Osteocyte (in vitro differentiated cells): ENCODE measurements at places on chromosomes 1 and 21. TPM values are rescaled to one million over a fixed set of nuclear protein-coding genes. Genes with fewer than 3 reads are reported as not detected.

DNA sequence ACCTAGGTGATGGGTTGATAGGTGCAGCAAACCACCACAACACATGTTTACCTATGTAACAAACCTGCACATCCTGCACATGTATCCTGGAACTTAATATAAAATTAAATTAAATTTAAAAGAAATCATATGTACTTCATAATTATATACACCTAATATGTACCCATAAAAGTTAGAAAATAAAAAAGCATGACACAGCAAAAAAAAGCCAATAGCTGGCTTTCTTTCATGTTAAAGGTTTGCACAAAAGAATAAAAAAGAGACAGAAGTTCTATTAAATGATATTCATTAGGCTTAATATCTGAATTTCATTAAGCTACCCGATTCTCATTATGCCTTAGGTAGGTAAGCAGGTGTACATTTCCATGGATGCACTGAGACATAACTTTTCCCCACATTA lies 5.2 kb upstream of the PRMT6 start:
- DNase-seq: no peak

DNA sequence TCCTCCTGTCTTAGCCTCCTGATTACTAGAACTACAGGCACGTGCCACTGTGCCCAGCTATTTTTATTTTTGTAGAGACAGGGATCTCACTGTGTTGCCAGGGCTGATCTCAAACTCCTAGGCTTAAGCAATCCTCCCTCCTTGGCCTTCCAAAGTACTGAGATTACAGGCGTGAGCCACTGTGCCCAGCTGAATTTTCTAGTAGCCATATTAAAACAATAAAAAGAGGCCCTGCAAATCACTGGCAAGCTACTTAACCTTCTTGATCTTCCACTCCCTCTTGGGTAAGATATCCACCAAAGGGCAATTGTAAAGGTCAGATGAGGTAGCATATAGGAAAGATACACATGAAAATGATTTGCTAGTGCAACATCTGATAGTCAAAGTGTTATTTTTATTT lies 65.6 kb upstream of the SRSF10 start:
- DNase-seq: no peak

- no peak for DNase-seq
Observed at GRCh38 chr1:41648230-41648629, 163.7 kb upstream of the EDN2 start.

GRCh38 chr1:27669876-27670275 lies 2.1 kb downstream of the IFI6 start:
- no peak for DNase-seq

DNA sequence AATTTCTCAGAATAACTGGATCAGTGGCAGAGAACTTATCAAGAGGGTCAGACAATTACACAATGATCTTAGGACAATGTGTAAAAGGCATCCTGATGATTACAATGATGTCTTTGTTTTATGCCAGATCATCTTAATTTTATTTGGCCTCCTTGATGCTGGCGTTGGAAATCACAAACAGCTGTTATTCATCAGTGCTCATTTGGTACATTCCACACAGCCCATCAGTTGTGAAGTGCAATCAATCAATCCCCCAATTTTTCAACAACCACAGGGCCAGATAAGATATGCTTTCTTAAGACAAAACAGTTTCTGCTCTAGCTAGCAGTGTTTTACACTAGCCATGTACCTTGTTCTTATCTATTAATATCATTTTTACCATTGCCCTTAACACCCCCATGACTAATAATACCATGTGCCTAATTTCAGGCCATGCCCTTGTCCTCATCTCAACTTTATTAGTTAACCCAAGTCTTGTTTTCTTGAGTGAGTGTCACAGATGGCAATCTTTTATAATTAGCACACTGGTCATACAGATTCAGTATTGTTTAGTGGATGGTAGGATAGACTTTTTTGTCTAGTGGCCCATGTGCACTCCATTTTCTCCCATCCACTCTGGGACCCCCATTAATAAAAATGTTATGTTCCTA lies 40.8 kb upstream of the COL24A1 start:
- DNase-seq: no peak

DNA sequence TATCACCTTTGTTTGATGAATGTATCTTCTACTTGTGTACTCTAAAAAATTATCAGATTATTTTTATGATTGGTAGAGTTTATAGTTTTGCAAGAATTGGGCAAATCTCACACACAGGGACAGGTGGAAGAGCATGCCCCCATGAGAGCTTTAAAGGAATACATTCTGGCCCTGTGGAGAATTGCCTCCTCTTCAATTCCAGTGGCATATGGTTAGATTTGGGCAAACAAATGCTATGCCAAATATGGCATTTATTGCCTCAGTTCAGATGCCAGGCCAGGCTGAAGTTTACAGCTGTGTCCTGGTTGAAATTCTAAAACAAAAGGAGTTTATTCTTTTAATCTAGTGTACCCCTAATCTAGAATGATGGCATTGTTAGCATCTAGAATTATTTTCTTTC lies 162.4 kb upstream of the CACYBP start:
- DNase-seq: no peak

- DNase-seq: no peak
Observed at GRCh38 chr1:67338642-67339041, 31.0 kb downstream of the IL12RB2 start.

DNA sequence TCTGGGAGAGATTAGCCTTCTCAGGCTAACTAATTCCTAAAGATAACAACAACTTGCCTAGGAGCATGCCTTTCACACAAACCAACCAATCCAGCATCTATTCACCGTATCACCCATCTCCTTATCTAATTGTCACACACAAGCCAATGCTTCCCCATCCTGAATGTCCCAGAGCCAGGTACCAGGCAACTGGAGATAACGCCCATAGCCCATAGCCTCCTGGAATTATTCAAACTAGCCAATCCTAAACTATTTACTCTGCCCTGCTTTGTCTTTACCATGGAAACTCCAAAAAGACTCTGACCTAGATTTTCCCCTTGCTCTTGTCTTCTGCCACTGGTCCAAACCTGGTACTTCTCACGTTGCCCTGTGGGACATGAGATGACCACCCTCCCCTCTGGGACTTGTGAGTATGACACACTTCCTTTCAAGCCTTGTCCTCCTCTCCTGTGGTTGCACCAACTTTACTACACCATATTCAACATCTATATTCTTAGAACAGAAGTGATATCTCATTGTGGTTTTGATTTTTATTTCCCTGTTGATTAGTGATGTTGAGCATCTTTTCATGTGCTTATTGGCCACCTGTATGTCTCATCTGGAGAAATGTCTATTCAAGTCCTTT lies 8.8 kb upstream of the ATG4C start:
- no peak for DNase-seq

DNA sequence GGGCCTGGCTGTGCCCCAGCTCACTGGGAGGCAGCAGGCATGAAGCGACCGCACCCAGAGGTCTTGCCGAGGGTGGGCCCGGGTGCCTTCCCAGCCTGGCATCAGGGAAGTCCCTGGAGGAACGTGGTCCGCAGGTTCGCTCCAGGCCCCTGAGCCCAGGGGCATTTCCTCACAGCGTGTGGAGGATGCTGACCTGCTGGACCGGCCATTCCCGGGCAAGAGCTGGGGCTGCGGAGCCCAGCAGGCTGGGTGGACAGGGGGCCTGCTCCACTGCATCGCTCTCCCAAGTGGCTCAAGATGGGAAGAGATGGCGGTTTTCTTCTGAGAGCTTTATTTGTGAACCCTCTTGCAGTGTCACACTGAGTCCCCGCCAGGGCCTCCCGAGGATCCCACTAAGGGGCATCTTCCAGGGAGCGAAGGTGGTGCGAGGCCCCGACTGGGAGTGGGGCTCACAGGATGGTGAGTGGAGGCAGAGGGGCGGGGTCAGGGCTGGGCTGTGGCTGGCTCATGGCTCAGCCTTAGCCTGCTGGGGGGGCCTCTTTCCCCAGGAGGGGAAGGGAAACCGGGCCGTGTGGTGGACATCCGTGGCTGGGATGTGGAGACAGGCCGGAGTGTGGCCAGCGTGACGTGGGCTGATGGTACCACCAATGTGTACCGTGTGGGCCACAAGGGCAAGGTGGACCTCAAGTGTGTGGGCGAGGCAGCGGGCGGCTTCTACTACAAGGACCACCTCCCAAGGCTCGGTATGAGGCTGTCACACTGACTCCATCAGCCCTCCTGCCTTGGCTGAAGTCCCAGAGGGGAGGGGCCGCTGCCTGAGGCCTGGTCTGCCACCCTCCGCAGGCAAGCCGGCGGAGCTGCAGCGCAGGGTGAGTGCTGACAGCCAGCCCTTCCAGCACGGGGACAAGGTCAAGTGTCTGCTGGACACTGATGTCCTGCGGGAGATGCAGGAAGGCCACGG lies 7.2 kb upstream of the MMP23B start:
- no peak for DNase-seq

DNA sequence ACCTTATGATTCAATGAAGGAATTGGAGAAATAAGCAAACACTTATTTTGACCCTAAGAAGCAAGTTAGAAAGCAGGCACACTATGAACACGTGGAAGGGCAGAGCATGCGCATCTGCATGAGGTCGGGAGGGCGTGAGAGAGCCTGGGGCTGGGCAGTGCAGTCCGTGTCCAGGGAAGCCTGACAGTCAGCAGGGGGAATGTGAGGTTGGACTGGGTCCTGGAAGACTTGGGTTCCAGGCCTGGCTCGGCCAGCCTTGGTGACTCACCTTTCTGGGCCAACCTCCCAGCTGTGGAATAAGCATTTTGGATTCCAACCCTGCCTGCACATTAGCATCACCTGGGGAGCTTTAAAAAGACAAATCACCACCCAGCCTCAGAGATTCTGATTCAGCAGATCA lies 26.6 kb upstream of the LMX1A start:
- DNase-seq: no peak

GRCh38 chr1:207983044-207983635 lies 72.2 kb upstream of the CD34 start:
- peak; percentile 46 for DNase-seq

- DNase-seq: no peak
Observed at GRCh38 chr1:63134501-63135173, 187.7 kb upstream of the FOXD3 start.

DNA sequence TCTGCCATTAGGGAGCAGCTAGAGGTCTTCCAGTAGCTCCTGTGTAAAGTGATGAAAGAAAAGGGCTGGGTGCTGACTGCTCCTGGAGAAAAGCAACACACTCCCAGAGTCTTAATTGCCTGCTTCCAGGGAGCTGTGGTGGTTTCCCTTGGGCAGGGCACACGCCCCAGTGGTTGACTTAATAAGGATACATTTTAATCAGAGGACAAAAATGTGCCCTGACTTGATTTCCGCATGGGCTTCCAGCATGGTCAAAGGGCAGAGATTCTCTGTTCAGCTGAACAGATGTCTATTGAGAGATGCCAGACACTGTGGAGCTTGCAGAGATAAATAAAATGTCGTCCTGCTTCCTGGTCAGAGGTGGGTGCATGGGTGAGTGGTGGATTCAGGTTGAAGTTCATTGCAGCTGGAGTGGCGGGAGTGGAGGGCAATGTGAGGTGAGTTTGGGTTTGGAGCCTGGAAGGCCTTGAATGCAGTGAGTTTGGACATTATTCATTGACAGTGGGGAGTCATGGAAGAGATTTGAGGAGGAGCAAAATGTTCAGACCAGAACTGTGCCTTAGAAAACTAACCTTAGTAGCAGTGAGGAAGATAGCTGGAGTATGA lies 16.0 kb downstream of the QSOX1 start:
- no peak for DNase-seq

- DNase-seq: no peak
Observed at GRCh38 chr1:221989741-221990140, 247.9 kb upstream of the DUSP10 start.

- no peak for DNase-seq
Observed at GRCh38 chr1:43441166-43441893, 12.4 kb downstream of the HYI start.

GRCh38 chr1:192839162-192840066 lies 30.6 kb downstream of the RGS2 start:
- no peak for DNase-seq

DNA sequence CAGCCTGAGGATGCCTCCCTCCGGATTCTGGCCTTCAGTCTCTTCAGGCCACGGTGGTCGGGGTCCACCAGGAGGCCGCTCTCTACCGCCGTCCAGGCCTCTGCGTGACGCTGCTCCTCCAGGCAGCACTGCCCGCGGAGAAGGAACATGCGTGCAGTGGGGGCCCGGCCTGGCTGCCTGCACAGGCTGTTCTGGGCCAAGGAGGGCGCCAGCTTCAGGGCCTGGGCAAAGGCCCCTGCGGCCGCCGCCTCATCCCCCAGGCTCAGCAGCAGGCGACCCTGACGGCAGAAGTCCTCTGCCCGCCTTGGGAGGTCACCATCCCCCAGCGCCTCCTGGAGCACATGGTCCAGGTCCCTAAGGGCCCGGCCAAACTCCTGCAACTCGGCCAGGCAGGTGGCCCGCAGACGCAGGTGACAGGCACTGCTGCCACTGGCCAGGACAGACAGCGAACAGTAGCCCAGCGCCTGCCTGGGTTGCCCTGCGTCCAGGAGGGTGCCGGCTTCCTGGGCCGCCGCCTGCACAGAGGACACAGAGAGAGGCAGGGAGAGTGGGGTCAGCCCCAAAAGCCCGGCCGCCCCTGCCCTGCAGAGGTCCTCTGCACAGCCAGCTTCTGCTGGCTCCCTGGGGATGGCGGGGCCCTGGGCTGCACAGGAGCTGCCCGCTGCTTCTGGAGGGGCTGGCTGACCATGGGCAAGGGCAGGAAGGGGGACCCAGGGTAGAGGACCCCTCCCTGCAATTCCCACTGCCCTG lies 8.7 kb upstream of the MMEL1 start:
- no peak for DNase-seq

GRCh38 chr1:229506633-229507032 lies 1.5 kb downstream of the NUP133 start:
- no peak for DNase-seq

- no peak for DNase-seq
Observed at GRCh38 chr21:21968810-21969209, 970.6 kb downstream of the NCAM2 start.

- no peak for DNase-seq
Observed at GRCh38 chr21:45984584-45985095, 3.1 kb downstream of the COL6A1 start.

DNA sequence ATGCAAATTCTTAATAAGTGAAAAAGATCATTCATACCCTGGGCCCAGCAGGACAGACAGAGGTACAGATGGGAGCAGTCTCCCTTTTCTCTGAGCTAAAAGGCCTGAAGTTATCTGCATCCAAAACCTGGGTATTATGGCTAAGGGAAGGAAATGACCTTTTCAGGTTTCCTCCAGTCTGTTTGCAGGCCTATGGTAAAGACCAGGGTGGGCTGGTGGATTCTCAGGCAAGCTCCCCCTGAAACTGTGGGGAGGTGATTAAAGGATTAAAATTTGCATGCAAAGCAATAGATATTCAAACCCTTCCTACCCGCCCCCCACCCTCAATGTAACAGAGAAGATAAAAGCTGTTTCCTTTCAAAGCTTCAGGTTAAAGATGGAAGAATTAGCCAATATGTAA lies 471.8 kb upstream of the RUNX1 start:
- no peak for DNase-seq

Gene CD101
- 0.50 and 0.78 TPM in 2 replicates for total RNA-seq

Gene HJV
- not detected in 2 replicates for total RNA-seq

Gene TACSTD2
- not detected in 2 replicates for total RNA-seq

Gene ST6GALNAC3
- 4.9 and 7.3 TPM in 2 replicates for total RNA-seq

Gene SLC45A3
- 1.1 and 1.6 TPM in 2 replicates for total RNA-seq

Gene GSTM1
- 6.4 and 7.8 TPM in 2 replicates for total RNA-seq

Gene RCSD1
- not detected in 2 replicates for total RNA-seq

Gene SH3BP5L
- 32.4 and 33.2 TPM in 2 replicates for total RNA-seq

Gene KCNJ9
- total RNA-seq: not detected in 2 replicates

Gene PLCH2
- 11.7 and 12.6 TPM in 2 replicates for total RNA-seq

Gene FAM72C
- total RNA-seq: 0.27 and 0.65 TPM in 2 replicates

Gene TMEM125
- not detected in 2 replicates for total RNA-seq

Gene IBA57
- 8.1 TPM in 2 replicates for total RNA-seq

Gene KRTAP7-1
- not detected in 2 replicates for total RNA-seq

Gene RNF207
- total RNA-seq: 12.4 TPM in 2 replicates

Gene KLHDC8A
- total RNA-seq: not detected in 2 replicates
